Activated naive CD4-positive, alpha-beta T cell treated with anti-CD3 and anti-CD28 coated beads, Interleukin-2, amount 10 ng/mL, durations not matched to agents 7 days and 5 days (primary cell): ENCODE measurements at places on chromosomes 7 and 10.

DNA sequence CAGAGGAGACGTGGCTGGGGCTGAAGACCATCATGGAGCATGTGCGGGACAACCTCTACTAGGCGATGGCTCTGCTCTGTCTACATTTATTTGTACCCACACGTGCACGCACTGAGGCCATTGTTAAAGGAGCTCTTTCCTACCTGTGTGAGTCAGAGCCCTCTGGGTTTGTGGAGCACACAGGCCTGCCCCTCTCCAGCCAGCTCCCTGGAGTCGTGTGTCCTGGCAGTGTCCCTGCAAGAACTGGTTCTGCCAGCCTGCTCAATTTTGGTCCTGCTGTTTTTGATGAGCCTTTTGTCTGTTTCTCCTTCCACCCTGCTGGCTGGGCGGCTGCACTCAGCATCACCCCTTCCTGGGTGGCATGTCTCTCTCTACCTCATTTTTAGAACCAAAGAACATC, 22.0 kb upstream of the CPA5 start:
- no peak overlapping the region for H3K27ac ChIP-seq
- H3K36me3 ChIP-seq, result no peaks in the 10 kb centered on the region
- no peaks in the 10 kb centered on the region for H3K4me1 ChIP-seq

DNA sequence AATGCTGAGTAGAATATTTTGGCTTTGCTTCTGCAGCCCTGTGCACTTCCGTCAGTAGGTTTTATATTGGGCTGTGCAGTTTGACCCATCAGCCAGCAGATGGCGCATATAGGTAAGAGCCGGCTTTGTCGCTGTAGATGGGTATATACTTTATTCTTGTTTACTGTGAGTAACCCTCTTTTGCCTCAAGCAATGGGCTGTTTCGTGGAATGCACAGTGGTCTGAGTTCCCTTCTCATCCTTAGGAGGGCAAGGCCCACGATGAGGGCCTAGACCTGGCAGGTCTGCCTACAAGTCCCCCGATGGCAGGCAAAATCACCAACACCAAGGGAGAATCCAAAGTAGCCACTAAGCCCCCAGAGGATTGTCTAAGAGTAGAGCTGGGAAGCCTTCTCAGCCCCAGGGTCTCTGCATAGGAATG, 1002.9 kb upstream of the KCND2 start:
- H3K27me3 ChIP-seq, result no peaks in the 10 kb centered on the region
- H3K27ac ChIP-seq, result no peak overlapping the region
- no peak overlapping the region for H3K4me3 ChIP-seq
- H3K36me3 ChIP-seq, result no peaks in the 10 kb centered on the region

- H3K27me3 ChIP-seq, result no peaks in the 10 kb centered on the region
- no peak for DNase-seq
- H3K27ac ChIP-seq, result no peak overlapping the region
- no peaks in the 10 kb centered on the region for H3K36me3 ChIP-seq
Measured at GRCh38 chr10:34399013-34399412, 416.1 kb downstream of the PARD3 start.

DNA sequence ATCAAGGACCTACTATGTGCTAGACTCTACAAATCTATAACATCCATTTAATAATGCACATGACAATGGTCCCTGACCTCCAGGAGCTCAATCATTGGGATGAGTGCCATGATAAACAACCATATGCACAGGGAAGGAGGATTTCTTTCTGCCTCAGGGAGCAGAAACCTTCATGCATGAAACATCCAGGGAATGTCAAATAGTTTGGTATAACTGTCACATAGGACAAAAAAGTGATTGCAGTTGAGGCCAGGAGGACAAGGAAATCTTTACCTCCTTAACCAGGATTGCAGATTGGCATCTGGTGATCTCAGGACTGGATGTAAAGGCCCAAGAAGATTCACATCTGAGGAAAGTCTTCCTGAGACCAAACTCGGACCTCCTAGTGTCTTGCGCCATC, 993.1 kb downstream of the KCNMA1 start:
- H3K27ac ChIP-seq, result no peak overlapping the region
- no peak for DNase-seq
- no peak overlapping the region for H3K4me3 ChIP-seq
- H3K4me1 ChIP-seq, result no peaks in the 10 kb centered on the region

DNA sequence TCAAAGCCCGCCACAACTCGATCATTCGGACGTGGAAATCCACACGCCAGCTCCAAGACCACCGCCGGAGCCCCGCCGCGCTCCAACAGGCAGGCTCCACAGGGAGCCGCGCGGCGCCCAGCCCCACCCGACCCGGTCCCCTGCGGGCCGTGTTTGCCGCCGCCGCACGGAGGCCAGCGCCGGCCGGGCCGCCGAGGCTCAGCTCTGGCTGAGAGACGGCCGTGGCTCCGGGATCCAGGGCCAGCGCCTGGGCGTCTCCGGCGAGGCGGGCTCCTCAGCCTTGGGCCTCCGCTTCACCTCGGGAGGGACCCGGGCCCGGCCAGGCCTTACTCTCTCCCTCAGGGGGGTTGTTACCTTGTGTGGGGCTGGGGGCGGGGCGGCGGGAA, 333 bp downstream of the SMNDC1 start:
- H3K27me3 ChIP-seq, result no peaks in the 10 kb centered on the region
- peak overlapping the region; percentile 93 for H3K4me3 ChIP-seq
- peak overlapping the region; percentile 98 for H3K27ac ChIP-seq
- H3K4me1 ChIP-seq, result peaks cover 54% of the 10 kb centered on the region
